Sigmoid colon (tissue), 7 donors: ENCODE measurements at places on chromosomes 6 and 20. TPM values are rescaled to one million over a fixed set of nuclear protein-coding genes. Genes with fewer than 3 reads are reported as not detected.

The PNPLA1 gene
- total RNA-seq: not detected

The RAB44 gene
- not detected for total RNA-seq

The OR2J3 gene
- total RNA-seq: not detected

The BEND6 gene
- 1.1 TPM for total RNA-seq

The WASF1 gene
- total RNA-seq: 13.3 TPM

The PLCB1 gene
- 109 TPM for total RNA-seq

The MAS1 gene
- not detected for total RNA-seq

The ASIP gene
- not detected for total RNA-seq

The NTSR1 gene
- 43.0 TPM for total RNA-seq

The GSTA2 gene
- not detected for total RNA-seq

The ERVFRD-1 gene
- total RNA-seq: not detected

The BMP7 gene
- 4.4 TPM for total RNA-seq

The NR2E1 gene
- total RNA-seq: not detected

The SMPD2 gene
- 18.3 TPM for total RNA-seq

The PCMT1 gene
- total RNA-seq: 74.0 TPM

The C20orf204 gene
- 1.1 TPM for total RNA-seq

The EPPIN gene
- total RNA-seq: not detected

The ADGRB3 gene
- 10.7 TPM for total RNA-seq
